ENCODE measurements at places on chromosomes 5 and 9.

DNA sequence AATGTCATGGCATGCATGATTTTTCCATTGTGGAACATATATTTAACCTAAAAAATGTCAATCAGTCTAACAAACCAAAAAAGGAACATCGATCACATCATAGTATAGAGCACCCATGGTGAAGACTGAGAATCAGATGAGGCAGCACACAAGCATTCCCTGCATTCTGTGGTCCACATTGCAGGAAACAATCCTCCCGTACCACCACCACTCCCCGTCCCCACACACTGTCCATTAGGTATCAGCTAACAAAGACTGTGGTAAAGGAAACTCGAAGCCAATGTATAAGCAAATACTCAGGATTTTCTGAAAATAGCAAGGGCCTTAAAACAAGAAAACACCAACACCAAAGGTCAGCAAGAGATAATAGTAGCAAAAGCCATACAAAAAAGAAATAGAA lies 1104.4 kb upstream of the SEMA6A start:
- no peak for DNase-seq

- DNase-seq, result no peak
Observed at GRCh38 chr5:112738191-112738560, 491 bp downstream of the APC start.

DNA sequence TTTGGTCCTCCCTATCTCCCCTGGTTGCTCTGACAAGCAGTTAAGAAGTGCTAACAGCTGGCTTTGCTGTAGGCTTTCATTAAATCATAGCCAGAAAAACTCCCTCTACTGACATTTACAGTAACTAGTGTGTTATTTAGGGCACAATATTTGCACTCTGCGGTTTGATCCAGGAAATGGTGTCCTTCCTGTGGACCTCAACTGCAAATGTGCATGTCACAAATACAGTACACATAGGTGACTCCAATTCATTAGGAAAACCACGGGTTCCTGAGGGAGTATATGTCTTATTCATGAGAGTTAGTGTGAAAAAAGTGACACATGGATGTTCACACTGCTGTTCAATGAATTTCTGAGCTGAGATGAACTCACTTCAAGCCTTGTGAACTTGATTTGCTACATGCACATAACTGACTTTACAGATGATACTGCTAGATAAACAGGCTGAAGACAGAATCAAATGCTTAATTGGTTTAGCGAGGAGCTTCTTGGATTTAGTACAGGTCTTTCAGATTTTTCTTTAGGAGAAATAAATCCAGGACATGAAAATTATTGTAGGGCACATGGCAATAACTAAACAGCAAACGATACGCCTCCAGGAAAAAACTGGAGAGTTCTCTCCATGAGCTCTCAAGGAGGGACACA lies 281.5 kb downstream of the EFNA5 start:
- DNase-seq, result peak; percentile 35

DNA sequence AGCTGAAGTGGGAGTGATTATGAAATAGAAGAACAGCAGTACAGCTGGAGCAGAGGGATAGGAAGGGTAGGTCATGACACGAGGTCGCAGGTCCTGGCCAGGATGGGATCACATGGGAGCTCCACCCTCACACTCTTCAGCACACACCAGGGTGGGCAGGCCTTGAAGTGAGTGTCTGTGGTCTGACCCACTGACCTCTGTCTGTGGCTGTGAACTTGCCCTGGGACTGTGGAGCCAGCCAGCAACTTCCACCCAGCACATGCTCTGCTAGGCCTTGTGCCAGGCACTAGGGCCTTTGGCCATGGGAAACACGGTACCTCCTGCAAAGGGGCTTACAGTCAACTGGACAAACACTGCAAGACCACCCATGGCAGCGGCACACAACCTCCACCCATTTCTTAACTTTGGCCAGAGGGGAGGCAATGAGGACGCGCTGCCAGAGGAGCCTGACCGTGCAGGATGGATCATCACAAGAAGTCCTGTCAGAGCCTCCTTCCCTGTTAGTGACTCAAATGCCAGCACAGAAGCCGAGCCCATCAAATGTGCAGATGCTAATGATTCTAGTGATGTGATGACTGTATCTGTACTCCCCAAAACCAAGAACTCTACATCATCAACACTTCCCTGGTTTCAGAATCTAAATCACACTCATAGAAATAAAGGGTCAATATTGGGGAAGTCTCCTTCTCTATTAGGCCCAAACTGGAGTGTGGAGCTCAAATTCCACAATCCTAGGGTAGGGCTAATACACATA lies 113.6 kb downstream of the DPYSL3 start:
- no peak for DNase-seq
